ENCODE measurements at places on chromosomes 1 and 21.

DNA sequence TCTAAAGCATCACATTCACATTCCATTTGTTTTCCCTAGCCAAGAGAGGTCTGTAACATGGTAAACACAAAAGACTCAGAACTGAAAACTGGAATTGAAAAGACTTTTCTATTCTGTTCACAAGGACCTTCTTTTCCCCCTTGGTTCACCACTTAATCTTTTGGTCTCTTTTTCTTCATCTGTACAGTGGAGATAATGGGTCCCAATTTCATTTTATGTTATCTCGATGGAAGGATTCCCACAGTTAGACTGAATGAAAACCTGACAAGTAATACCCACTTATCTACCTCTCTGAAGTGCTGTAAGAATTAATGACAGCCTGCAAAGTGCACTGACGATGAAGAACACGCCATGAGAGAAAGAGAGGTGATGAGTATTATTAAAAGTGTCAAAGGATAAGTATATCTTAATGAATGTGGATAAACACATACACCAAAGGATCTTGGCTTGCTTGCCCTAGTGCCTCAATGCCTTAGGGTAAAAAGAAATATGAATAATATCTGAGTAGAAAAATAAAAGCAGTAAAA lies 71.5 kb downstream of the CYYR1 start:
- H3K4me1 ChIP-seq: no peaks in the 10 kb centered on the region
- no peak overlapping the region for H3K27ac ChIP-seq
- H3K4me3 ChIP-seq: no peak overlapping the region
- no peaks in the 10 kb centered on the region for H3K27me3 ChIP-seq
- H3K36me3 ChIP-seq: no peaks in the 10 kb centered on the region

DNA sequence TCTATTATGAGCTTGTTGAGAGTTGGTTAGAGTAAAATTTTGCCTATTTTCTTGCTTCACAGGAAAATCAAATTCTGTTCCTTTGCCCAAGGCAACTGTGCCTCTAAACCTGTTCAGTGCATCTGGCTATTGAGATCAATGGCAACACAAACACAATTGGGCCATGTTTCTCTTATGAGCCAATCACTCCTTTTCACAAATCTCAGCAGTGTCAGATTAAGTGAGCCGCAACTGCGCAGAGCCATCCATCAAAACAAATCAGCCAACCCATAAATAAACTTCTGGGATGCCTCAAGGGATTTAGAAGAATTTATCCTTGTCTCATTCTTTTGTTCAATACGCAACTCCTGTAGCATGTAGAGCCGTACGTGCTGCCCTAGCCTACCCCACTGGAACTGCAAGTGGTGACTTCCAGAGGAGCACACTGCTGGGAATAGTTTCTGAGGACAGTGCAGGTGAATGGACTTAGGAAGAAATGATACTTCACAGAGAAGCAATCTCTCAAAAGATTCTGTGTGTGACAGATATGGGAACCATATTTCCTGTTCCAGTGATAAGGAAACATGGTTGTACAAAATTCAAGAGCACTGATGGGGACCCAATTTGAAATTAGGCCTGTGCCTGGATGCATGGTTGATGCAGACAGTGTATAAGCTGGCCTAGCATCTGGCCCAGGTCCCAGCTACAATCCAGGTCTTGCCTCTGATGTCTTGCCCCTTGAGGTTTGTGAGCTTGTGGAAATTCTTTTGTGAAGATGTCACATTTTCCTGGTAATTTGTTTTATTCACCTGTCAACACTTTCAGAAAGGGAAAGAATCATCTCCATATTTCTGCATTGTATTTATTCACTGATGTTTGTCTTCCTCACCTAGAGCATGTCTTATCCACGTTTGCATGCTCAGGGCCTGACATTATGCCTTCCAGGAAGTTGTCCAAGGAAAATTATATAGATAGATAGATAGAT lies 166.2 kb downstream of the URB2 start:
- H3K4me1 ChIP-seq: no peaks in the 10 kb centered on the region
- H3K27ac ChIP-seq: no peak overlapping the region
- no peaks in the 10 kb centered on the region for H3K36me3 ChIP-seq
- H3K4me3 ChIP-seq: no peak overlapping the region
- H3K27me3 ChIP-seq: no peaks in the 10 kb centered on the region

- no peak overlapping the region for H3K4me3 ChIP-seq
- H3K4me1 ChIP-seq: no peaks in the 10 kb centered on the region
- no peak for DNase-seq
- H3K27ac ChIP-seq: peak overlapping the region; percentile 74
Observed at GRCh38 chr1:204867203-204867602, 3.5 kb upstream of the NFASC start.

GRCh38 chr1:160597705-160598104 lies 18.4 kb upstream of the CD84 start:
- DNase-seq: no peak
- no peaks in the 10 kb centered on the region for H3K27me3 ChIP-seq
- H3K4me1 ChIP-seq: no peaks in the 10 kb centered on the region
- no peaks in the 10 kb centered on the region for H3K36me3 ChIP-seq
- no peak overlapping the region for H3K4me3 ChIP-seq

GRCh38 chr1:168933141-168933805 lies 173.2 kb upstream of the ATP1B1 start:
- no peaks in the 10 kb centered on the region for H3K36me3 ChIP-seq
- no peak overlapping the region for H3K4me3 ChIP-seq
- no peak overlapping the region for H3K27ac ChIP-seq
- H3K4me1 ChIP-seq: no peaks in the 10 kb centered on the region
- H3K27me3 ChIP-seq: no peaks in the 10 kb centered on the region

All from tibial nerve (tissue), 4 donors.